ENCODE measurements at places on chromosomes 6 and 20.

DNA sequence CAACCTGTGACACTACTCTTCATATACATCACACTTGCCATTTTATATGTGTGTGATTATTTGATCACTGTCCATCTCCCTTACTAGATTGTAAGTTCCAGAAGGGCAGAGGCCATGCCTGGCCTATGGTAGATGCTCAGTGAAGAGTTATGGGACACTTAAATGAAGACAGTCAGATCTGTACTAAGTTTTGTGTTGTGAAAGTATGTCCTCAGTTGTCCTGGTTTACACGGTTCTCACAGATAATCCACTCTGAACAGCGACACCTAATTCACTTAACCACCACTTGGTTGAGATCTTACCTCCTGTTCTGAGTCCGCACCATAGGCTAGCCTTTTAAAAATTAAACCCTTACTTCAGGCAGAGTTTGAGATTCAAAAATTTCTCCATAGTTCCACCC lies 434.1 kb upstream of the SOX4 start:
- no peak for DNase-seq

GRCh38 chr6:139871803-139872510 lies 497.5 kb upstream of the CITED2 start:
- DNase-seq, result no peak

DNA sequence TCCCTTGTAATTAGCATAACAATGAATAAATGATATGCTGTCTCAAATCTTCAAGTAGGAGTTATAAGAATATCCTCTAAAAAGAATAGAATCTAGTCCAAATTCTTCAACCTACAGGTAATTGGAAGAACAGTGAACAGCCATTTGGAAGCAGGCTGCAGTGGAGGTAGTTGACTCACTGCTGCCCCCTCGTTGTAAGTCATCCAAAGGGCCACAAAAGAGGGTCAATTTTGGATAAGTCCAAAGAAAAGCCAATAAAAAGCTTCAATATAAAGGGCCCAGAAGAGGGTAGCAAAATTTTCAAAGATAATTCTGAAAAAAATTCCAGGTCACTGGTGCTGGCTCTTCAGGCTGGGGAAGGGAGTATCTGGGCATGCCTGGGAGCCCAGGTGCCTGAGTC lies 60.8 kb upstream of the SSTR4 start:
- DNase-seq, result no peak

DNA sequence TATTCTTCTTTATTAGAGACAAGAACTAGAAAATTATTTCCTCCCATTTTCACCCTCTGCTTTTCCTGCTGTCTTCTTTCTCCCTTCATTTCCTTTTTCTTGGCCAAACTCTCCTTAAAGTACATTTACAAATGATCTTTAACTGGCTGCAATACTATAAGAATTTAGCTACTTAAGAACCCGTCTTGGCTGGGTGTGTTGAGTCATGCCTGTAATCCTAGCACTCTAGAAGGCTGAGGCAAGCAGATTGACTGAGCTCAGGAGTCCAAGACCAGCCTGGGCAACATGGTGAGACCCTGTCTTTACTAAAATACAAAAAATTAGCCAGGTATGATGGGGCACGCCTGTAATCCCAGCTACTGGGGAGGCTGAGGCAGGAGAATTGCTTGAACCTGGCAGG lies 39.3 kb upstream of the SRPK1 start:
- DNase-seq, result no peak

GRCh38 chr6:167567142-167568033 lies 242.5 kb downstream of the TTLL2 start:
- DNase-seq, result no peak

- DNase-seq, result no peak
Measured at GRCh38 chr20:3473944-3474343, 3.1 kb downstream of the ATRN start.

DNA sequence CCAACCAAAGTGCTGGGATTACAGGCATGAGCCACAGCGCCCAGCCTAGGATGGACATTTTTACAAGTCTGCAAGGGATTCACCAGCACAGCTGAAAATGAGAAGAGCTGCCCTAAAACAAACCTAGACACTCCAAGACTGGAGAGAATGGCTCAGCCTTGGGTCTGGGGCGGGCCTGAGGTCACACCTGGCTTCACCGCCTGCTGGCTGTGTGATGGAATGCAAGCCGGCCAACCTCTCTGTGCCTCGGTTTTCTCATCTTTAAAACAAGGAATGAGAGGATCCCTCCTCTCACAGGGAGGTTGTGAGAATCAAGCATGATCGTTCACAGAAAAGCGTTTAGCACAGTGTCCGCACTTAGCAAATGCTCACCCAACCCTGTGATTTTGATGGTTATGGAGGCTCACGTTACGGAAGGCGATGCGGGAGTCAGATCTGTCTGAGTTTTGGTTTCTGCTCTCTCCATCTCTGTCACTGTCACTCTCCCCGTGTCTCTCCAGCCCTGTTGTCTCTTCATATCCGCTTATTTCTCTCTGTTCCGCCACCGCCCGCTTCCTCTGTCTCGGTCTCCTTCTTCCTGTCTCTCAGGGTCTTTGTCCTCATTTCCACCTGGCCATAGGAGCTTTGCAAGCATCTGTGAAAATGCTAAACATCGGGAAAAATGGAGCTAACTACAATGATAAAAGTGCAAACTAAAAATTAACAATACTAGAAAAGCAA lies 47.6 kb downstream of the CEBPB start:
- no peak for DNase-seq

- no peak for DNase-seq
Measured at GRCh38 chr20:36206068-36206467, 30.2 kb upstream of the AAR2 start.

- DNase-seq, result no peak
Measured at GRCh38 chr6:24126586-24127192, 674 bp downstream of the NRSN1 start.

GRCh38 chr6:105536961-105537360 lies 134.1 kb upstream of the PREP start:
- no peak for DNase-seq

GRCh38 chr6:16921399-16922110 lies 160.3 kb upstream of the ATXN1 start:
- no peak for DNase-seq

- no peak for DNase-seq
Measured at GRCh38 chr20:57941604-57942381, 232.0 kb upstream of the PMEPA1 start.

DNA sequence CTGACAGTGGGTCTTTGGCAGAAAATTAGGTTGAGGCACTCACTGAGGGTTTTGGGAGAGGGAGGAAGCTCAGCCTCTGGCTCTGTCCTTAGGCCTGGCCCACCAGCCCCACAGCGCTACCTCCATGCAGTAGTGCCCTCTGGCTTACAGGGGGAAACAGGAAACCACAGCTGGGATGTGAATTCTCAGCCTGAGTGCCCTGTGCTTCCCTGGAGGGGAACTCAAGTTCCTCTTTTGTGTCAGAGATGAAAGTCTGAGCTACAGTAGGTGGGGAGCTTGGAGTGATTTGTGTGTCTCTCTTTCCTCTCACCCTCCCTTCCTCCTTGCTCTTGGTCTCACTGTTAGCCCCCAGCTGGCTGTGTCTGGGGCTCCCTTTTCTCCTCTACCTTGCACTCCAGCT lies 48.2 kb upstream of the BLCAP start:
- no peak for DNase-seq

DNA sequence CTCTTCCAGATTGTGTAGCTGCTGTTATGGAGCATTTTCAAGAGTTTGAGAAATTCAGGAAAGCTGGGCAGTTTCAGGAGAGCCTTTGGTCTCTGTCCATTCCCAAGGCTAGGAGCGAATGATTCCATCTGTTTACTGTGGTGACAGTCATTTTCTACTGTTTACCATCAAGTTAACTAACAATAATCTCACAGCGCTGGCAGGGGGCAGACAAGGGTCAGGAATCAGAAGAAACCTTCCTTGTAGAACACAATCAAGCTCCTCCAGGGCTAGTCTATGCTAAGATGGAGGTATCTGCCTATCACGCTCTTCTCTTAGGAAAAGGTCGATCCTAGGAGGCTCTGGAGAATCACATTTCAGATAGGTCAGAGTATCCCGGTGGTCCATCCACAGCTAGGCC lies 293.9 kb downstream of the KIF16B start:
- no peak for DNase-seq

DNA sequence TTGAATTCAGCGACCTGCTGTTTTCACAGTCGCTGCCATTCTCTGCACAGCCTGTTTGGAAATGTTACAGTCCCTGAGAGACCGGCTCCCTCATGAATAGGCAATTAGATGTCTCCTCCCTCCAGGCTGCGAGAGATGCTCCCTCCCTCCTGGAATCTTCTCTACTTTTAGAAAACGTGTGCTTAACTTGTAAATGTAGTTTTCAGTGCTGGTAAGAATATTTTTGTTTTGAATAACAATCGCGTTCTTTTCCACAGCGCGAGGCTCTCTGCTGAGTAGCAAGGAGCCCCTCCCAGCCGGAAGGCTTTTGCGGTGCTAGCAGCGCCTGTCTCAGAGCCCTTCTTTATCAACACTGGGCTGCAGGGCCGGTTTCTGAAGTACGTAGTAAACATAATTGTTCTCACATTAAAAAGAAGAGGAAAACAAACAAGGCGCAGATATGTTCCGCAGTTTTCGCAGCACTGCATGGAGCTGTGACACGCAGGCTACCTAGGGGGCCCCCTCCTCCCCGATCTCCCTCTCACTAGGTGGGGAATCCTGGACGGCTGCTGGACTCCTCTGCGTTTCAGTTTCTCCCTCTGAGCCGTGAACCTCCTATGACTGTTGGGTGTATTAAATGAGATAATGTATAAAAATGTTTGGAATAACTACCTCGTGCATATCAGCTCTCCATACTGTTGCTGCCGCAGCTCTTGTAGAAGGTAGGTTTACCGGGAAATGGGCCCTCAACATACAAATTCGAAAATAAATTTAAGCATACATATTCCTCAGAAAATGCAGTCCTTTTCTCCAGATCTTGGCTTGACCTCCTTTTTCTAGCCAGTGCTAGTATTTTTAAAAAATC lies 79.0 kb upstream of the SPACA1 start:
- DNase-seq, result no peak

DNA sequence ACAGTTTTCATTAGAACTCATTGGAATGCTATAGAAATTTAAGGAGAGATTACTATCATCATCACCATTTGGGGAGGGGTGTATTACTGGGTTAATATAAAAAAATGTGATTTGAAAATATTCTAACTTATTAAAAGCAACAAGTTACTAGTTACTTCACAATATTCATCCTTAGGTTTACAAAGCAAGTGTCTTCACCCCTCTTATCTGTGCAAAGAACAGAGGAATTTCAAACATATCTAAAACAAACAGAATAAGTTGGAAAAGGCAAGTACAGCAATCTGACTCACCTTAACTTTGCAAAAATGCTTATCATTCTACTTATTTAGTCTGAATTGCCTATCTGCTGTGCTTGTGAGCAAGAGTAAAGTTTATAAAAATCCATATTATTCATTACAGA lies 32.9 kb downstream of the DCBLD1 start:
- no peak for DNase-seq

- no peak for DNase-seq
Measured at GRCh38 chr6:159894991-159895390, 4.2 kb downstream of the MAS1 start.

DNA sequence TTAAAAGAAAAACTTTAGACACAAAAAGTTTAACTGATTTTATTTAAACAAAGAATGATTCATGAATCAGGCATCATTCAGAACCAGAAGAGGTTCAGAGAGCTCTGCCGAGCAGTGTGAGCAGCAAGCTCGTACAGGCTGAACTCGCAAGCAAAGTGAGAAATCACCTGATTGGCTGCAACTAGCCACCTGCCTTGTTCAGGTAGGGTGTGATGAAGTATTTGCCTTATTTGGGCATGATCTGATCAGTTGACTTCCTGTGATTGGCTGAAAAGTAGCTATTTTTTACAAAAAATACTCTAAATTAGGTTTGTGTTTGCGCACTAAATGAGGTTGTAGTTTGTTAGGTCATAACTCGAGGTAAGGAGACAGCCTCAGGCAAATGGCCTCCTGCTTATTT lies 80.7 kb downstream of the HIVEP1 start:
- DNase-seq, result no peak
